ENCODE measurements at places on chromosomes 2 and 18.
A peak's percentile ranks its signal among the peaks of the same experiment; 100 is the strongest.

DNA sequence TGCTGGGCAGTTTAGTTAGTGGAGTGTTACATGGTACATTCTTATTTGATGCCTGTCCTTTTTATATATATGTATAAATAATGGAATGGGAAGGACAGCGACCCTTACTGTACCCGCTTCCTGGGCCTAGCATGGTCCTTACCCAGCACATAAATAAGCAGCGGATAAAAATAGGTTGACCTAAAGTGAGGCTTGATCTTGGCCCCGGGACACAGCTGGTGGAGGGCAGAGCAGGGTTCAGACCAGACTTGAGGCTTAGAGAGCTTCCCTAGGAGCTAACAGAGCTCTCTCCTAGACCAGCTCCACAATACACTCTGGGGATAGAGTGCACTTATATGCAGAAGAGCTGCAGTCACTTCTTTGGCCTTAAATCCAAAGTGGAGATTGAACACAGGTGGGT is 46.9 kb upstream of the RPL31 start:
- DNase-seq = no peak

DNA sequence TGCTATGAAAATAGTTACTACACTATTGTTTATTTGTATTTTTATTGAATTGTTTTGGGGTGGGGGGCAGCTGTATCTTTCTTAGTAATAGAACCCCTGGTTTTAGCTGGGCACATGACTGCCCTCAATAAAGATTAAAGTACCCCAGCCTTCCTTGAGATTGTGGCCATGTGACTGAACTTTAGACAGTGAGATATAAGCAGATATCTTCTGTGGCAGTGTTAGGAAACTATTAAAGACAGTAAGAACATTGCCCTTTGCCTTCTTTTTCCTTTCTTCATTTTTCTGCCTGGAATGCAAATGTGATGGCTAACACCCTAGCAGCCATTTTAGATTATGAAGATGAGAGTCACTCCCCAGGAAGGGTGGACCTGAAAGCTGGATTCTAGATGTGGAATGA is 47.9 kb upstream of the AKAIN1 start:
- DNase-seq = no peak

- no peak for DNase-seq
Measured at GRCh38 chr2:142044197-142044596, 86.6 kb downstream of the LRP1B start.

- DNase-seq = no peak
Measured at GRCh38 chr2:199163613-199164458, 293.9 kb downstream of the SATB2 start.

GRCh38 chr18:31302991-31303390 is 15.0 kb upstream of the DSG1 start:
- DNase-seq = no peak

- DNase-seq = no peak
Measured at GRCh38 chr2:100876231-100876860, 56.4 kb downstream of the NPAS2 start.

- no peak for DNase-seq
Measured at GRCh38 chr2:45661828-45662227, 10.4 kb downstream of the PRKCE start.

DNA sequence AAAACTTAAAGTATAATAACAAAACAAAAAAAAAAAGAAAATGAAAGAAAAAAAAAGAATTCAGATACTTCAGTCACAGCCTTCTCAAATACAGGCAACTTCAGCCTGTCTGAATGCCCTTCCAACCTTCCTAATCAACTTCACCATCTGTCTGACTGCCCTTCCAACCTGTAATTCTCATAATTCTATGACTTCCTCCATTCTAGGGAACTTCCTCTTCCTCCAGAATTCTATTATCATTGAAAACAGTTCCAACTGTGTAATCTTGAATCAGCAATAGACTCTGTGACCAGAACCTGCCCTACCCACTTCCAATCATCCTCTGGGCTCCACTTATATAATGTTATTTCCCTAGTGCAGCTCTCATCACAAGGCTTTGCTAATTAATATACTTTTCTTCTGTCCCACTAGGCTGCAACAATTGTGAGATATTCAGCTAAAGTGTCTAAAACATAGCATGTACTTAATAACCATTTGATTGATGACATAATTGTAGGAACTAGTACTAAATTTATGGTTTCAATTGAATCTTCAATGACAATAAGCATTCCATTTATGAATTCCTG is 127.3 kb downstream of the UPP2 start:
- no peak for DNase-seq

- DNase-seq = no peak
Measured at GRCh38 chr2:42187886-42188285, 18.7 kb downstream of the EML4 start.

- no peak for DNase-seq
Measured at GRCh38 chr2:13102397-13103063, 385.8 kb downstream of the TRIB2 start.

GRCh38 chr18:360676-361075 is 92.8 kb upstream of the THOC1 start:
- DNase-seq = no peak

DNA sequence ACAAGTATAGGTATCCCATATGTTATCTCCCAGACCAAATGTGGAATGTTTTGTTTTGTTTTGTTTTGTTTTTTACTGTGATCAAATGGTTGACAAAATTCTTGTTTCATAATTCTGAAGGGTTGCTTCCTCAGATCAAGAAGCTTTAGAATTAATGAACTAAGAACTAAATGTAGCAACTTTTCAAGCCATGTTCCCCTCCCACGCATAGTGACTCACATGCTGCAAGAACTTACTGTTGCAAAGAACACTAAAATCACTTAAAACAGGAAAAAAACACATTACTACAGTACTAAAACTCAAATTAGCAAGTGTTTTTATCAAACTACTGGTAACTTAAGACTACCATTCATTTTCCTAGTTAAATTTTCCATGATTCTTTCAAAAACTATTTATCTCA is 30.6 kb downstream of the HNRNPLL start:
- DNase-seq = no peak

DNA sequence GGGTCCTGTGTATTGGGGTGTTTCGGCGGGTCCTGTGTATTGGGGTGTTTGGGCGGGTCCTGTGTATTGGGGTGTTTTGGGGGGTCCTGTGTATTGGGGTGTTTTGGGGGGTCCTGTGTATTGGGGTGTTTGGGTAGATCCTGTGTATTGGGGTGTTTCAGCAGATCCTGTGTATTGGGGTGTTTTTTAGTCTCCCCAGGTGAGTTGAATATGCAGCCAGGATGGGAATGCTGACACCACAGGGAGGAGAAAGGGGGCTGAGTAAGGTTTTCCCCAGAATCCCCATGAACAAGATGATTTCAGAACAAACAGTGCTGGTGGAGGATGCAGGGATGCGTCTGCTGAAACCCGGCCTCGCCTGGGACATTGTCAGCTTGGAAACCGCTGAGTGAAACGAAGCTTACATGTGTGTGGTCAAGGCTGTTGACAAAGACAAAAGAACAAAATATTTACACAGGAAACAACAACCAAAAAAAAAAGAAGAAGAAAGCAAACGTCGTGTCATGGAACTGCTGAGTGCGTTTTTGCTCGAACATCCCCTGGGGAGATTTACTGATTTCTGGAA is 88.5 kb upstream of the ODC1 start:
- DNase-seq = no peak

DNA sequence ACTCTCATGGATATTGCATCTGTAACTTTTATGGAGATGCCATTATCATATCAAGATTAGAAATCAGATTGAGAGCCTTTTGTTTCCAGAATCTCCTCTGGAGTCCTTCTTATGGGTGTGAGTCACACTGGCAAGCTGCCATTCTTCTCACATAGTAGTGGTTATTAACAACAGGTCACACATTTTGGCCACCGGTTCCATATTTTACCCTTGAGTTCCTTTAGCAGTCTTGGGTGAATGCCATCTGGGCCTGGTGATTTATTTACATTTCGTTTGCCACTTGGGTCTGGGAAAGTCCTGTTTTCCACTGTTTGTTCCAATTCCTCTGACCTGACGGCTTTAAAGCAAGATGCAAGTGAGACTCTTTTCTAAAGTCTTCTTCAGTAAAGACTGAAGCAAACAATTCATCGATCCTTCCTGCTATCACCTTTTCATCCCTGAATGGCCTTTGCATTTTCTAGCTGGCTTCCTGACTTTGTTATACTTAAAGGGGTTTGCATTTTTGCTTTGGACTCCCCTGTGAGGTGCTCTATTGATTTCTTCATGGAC is 80.5 kb upstream of the CAVIN2 start:
- no peak for DNase-seq

GRCh38 chr2:171893196-171893823 is 734 bp downstream of the SLC25A12 start:
- peak; percentile 14 for DNase-seq

DNA sequence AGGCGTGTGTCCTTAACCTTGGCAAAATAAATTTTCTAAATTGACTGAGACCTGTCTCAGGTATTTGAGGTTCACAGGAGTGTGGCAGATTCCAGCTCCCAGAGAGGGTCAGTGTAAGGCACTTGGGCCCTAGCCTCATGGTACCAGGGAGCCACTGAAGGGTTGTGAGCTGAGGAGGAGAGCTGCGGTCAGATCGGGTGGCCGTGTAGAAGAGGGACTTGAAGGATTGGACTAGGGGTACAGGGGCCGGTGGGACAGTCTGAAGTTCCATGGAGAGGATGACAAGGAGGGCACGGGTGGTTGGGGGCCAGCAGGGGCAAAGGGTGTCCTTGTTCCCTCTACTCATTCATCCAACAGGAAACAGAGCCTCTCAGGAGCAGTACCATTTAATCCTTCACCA is 327.0 kb upstream of the HS6ST1 start:
- no peak for DNase-seq

DNA sequence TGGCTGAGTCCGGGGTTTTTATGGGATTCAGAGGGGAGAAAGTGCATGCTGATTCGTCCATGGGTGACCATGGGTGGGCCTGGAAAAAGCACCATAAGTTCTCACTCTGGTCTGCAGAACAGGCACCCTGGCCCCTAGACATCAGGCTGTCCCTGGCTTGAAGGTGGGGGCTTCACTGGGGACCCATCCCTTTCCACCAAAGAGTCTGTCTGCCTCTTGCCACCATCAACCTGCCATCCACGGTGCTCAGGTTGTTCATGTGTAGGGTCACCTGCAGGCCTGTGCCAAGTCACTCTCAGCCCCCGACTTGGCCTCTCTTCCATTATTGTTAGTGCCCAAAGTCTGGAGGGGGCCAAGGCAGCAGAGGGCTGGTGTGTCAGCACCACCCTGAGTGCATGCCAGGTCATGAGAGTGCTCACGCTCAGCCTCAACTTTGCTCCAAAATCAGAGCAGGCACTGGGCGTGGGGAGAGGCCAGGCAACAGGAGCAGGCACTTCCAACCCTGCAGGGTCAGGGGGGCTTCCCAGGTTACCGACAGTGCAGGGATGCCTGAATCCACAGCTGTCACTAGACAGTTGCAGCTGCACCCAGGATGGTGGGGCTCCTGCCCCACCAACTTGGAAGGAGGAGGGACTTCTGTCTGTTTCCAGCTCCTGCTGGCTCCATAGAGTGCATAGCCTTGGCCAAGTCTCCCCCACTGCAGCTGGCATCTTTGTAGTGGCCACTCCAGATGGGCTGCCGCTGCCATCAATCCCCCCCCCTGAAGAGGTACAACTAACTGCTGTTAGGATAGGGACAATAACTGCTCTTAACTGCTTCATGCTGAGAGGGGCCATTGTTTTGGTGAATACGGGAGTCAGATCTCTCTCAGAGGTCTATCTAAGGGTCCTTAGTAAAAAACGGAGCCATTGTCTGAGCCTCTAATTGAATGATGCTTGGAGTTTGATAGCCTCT is 209.3 kb downstream of the AKAIN1 start:
- no peak for DNase-seq

GRCh38 chr18:6057604-6058003 is 162.3 kb upstream of the TMEM200C start:
- DNase-seq = no peak

DNA sequence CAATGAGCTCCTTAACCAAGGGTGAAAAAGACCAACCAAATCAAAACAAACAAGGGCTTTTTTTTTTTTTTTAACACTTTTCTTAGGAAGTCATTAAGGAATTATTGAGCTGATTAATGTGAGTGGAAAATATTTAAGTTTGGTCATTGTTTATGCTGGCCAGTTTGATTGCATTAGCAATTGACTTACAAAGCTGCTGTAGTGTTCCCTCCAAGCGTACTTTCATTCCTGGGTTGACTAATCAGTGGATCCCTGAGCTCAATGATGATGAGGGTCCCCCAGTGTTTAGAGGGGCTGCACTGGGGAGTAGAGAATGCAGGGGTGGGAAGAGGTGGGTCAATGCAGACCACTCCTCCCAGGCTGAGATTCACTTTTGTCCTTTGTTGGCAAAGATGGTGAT is 119.3 kb downstream of the PRKCE start:
- no peak for DNase-seq

DNA sequence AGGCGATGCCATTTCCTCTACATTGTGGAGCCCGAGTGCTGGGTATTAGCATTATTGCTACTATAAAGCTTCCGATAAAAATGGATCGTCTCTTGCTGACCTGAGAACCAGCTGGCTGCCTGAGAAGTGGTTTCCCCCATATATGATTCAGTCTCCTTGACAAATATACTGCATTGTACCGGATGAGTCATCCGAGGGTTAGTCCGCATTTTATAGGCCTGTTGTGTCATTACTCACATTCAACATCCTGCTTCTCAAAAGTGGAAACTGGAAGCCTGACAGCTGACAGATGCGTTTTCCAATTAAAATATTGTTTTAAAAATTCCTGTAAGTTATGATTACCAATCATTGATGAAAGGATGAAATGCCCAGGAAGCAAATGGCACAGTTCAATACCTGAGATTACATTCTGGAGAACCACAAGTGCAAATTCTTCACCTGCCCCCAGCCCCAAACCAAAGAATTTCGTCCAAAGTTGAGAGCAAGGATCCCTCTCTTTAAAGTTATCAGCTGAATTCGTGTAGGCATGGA is 65.7 kb downstream of the SPRED2 start:
- no peak for DNase-seq

- no peak for DNase-seq
Measured at GRCh38 chr18:58865033-58865590, 435 bp downstream of the ZNF532 start.

- no peak for DNase-seq
Measured at GRCh38 chr2:109342930-109343329, 213.9 kb downstream of the SH3RF3 start.

- no peak for DNase-seq
Measured at GRCh38 chr18:3827236-3827845, 377.4 kb downstream of the TGIF1 start.

Data from pons (tissue), 1 donor.